Inflammatory macrophage (primary cell): ENCODE measurements at places on chromosomes 5 and 9.

GRCh38 chr5:140118302-140118936 is 4.5 kb downstream of the PURA start:
- peak; percentile 24 for DNase-seq

DNA sequence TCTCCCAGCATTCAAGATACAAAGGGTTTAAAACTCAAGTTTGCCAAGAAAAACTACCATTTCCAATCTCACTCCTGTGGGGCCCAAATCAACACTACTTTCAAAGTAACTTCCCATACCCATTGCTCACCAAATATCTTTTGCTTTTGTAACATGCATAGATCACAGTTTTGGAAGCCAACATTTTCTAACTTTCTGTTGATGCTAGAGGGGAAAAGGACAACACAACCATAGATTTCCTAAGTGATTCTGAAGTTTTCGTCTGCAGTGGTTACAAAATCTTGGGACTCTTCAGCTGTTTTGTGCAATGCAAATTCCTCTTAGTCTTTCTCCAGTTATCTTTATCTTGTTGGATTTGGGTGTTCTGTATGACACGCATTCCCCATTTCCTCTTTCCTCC is 94.1 kb upstream of the PAPPA start:
- DNase-seq, result no peak

DNA sequence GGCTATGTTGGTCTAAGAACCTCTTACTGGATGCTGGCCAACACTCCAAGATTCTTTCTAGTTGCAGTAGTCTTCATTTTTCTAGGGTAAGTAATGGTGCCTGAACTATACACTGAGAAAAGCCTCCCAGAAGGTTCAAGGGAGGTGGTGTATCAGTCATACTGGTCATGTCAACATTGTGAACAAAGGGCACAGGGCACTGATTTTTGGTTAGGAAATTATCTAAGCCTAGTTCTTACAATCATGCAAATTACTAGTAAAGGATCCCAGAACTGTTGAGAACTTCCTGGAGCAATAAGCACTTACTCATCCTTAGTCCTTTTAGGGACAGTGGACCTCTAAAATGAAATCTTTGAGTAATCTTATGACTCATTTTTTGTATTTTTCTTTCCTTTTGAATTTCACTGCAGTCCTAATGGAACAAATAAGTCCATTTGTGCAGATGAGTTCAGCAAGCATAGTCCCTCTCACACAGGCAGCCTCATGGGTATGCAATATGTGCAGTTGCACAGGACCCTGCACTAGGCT is 21.1 kb upstream of the CDC42SE2 start:
- DNase-seq, result peak; percentile 77

GRCh38 chr9:81224166-81225081 is 464.9 kb downstream of the TLE1 start:
- DNase-seq, result no peak

- no peak for DNase-seq
These were observed 98.2 kb upstream of the CCNG1 start for GRCh38 chr5:163339148-163339547.

- no peak for DNase-seq
These were observed 62.5 kb downstream of the MVB12B start for GRCh38 chr9:126388964-126389708.

GRCh38 chr5:135446615-135447014 is 533 bp downstream of the DCANP1 start:
- no peak for DNase-seq

- DNase-seq, result no peak
These were observed 47.1 kb downstream of the PRELID2 start for GRCh38 chr5:145787996-145788395.

DNA sequence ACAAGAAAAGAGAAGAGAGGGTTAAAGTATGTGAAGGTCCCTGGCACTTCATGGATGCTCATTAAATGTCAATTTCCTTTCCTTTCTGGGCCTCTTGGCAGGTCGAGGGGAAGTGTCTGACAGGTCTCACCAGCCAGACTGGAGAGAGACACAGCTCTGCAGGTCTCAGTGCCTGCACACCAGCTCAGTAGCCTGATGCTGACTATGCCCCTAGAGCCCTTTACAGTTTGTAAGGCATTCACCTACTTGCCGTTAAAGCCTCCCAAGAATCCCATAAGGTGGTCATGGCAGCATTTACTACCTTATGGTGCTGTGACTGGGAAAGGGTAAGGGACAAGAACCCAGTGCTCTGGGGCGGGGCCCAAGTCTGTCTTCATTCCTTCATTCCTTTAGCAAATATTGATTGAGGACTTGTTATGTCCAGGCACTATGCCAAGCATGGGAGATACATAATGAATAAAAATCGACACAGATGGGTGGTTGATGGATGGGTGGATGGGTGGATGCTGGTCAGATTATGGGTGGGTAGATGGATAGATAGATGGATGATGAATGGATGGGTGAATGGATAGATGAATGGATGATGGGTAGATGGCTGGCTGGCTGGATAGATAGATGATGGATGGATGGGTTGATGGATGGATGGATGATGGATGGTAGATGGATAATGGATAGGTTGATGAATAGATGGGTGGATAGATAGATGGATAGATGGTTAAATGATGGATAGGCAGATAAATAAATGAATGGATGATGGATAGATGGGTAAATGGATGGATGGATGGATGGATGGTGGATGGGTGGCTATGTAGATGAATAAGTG is 21.3 kb upstream of the KIF12 start:
- DNase-seq, result no peak

DNA sequence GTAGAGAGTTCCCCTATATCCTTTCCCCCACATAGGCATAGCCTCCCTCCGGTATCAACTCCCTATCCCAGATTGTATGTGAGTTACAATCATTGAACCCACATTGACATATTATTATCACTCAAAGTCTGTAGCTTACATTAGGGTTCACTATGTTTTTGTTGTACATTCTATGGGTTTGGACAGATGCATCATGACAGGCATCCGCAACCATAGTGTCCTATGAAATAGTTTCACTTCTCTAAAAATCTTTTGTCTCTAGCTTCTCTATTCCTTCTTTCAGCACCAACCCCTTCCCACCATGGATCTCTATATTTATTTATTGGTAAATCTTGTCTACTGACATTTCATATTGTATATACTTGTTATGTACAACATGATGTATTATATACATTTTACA is 31.6 kb downstream of the TAF11L14 start:
- DNase-seq, result no peak

DNA sequence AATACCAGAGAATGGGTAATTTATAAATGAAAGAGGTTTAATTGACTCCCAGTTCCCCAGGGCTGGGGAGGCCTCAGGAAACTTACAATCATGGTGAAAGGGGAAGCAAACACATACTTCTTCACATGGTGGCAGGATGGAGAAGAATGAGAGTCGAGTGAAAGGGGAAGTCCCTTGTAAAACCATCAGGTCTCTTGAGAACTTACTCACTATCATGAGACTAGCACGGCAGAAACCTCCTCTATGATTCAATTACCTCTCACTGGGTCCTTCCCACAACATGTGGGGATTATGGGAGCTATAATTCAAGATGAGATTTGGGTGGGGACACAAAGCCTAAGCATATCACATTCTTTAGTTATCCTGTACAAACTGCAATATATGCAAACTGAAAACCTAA is 609.4 kb downstream of the MTRR start:
- DNase-seq, result no peak

DNA sequence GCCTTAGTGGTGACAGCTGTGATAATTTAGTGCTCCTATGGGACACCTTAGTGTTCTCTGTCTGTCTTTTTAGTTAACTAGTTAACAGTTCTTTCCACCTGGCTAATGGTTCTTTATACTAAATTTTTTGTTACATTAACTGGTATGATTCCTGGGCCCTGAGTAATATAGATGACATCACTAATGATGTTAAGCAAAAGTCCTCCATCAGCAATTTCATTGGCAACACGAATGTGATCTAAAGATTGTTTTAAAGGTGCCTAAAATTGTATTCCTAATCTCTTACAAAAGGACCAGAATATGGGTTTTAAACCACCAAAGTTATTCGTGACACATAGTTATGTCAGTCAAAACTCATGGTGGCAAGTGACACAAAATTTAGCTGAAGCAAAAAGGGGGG is 235.3 kb downstream of the TENT4A start:
- no peak for DNase-seq

GRCh38 chr5:98827161-98827560 is 53.7 kb downstream of the RGMB start:
- no peak for DNase-seq

DNA sequence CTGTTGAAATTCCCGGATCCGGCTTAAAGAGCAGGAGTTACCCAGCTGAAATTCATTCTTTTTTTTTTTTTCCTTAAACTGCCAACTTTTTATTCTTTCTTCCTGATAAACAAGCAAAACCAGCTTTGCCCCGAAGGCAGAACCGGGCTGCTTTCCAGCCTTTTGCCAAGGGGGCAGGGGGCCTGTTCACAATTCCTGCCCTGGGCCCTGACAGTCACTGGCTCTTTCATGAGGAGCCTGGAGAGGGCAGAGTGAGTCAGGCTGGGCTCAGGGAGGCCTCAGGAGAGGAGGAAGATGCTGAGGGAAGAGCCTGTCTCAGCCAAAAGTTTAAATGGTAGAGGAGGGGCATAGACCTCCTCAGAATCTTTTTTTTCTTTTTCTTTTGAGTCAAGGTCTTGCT is 4.8 kb downstream of the GLIPR2 start:
- DNase-seq, result no peak

DNA sequence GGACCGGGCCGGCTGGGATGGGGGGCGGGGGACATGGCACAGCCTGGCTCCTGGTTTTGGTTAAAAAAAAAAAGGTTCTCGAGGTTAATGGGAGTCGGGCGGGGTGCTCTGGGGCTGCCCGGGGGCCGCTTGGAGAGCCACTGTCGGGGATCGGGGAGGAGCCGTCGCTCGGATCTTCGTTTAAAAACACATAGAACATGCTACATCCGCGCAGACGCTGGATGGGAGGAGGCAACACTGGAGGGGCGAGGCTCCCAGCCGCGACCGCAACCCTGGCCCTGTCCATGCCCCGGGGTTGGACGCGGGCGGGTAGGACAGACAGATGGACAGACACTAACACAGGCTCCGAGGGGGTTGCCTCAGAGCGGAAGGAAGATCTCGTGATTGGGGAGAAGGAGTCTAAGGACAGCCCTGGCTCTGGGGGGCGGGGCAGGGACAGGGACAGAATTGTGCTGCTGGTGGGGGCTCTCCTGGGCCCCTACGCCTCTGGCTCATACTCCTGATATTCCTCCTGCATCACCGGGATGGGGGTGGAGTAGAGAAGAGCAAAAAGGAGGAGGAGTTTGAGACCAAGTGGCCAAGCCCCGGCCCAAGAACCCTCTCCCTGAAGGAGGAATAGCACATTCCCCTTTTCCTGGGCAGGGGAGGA is 9.9 kb downstream of the SNCB start:
- peak; percentile 28 for DNase-seq
